Bronchus fibroblast of lung (primary cell): ENCODE measurements at places on chromosomes 1 and 21. TPM values are rescaled to one million over a fixed set of nuclear protein-coding genes. Genes with fewer than 3 reads are reported as not detected.

NECTIN4 gene
- 0.17 TPM in 1 of 2 replicates, not detected in the other for total RNA-seq

PGLYRP3 gene
- not detected in 2 replicates for total RNA-seq

MYBPH gene
- total RNA-seq = not detected in 2 replicates

TARBP1 gene
- total RNA-seq = 11.6 and 11.9 TPM in 2 replicates

SMIM1 gene
- 5.6 and 10.9 TPM in 2 replicates for total RNA-seq

KIF17 gene
- total RNA-seq = 1.0 and 1.8 TPM in 2 replicates

HMGN1 gene
- total RNA-seq = 216 and 318 TPM in 2 replicates

TSPEAR gene
- total RNA-seq = not detected in 2 replicates

OLFML2B gene
- 2.5 and 3.0 TPM in 2 replicates for total RNA-seq

HOOK1 gene
- total RNA-seq = not detected in 2 replicates

TGFB2 gene
- 0.59 and 0.84 TPM in 2 replicates for total RNA-seq

OPTC gene
- total RNA-seq = not detected in 2 replicates

CD34 gene
- under 0.01 TPM in 1 of 2 replicates, not detected in the other for total RNA-seq

DSCAM gene
- total RNA-seq = under 0.01 TPM in 1 of 2 replicates, not detected in the other

FLG gene
- not detected in 2 replicates for total RNA-seq

AK5 gene
- total RNA-seq = 23.2 and 26.3 TPM in 2 replicates

SYDE2 gene
- total RNA-seq = 1.8 and 1.9 TPM in 2 replicates

EXTL2 gene
- 17.5 and 19.7 TPM in 2 replicates for total RNA-seq

VWA1 gene
- total RNA-seq = 7.1 and 7.9 TPM in 2 replicates
